ENCODE measurements at places on chromosomes 16 and 17.
A peak's percentile ranks its signal among the peaks of the same experiment; 100 is the strongest.

- no peak for DNase-seq
Observed at GRCh38 chr17:28574526-28574925, 2.2 kb downstream of the ALDOC start.

- no peak for DNase-seq
Observed at GRCh38 chr17:49528966-49529365, 33.9 kb downstream of the NGFR start.

- peak; percentile 11 for DNase-seq
Observed at GRCh38 chr16:2912330-2913199, 834 bp downstream of the FLYWCH1 start.

GRCh38 chr17:55784666-55785065, 33.8 kb downstream of the PCTP start:
- no peak for DNase-seq

DNA sequence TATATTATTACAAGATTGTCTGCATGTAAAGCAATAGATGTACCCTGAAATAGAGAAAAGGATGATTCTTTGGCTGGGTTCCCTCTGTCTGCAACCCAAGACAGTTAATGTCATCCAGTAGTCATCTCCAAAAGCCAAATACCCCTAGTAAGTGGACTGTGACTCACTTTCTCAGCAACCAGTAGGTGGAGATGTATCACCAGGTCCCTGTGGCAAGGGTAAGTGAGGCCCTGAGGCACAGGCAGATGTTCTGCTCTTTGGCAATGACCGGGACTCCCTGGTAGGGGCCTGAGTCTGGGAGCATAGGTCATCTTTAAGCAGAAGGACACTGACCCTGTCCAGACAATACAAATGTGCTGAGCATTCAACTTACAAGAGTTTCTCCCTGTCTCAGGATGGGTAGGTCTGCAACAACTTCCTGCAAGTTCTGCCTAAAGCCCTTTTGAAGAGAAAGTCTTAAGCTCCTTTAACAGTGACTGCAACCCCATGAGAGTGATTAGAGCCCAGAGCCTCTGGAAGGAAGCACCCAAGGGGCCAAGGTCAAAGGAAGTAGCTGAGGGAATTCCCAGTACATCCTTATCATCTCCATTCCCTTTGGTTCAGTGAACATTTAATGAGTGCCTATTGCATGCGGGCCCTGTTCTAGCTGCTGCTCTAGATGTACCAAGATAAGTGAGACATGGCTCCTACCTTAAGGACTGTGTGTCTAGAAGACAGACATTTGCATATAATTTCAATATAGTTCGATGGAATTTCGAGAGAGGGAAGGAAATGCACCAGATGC, 31.9 kb downstream of the PMP22 start:
- DNase-seq: no peak
